ENCODE measurements at places on chromosomes 5 and 9.

GRCh38 chr5:103469288-103470040, 93.1 kb downstream of the NUDT12 start:
- H3K4me3 ChIP-seq, result no peak overlapping the region
- H3K27ac ChIP-seq, result no peak overlapping the region
- H3K36me3 ChIP-seq, result no peaks in the 10 kb centered on the region
- H3K27me3 ChIP-seq, result no peaks in the 10 kb centered on the region
- H3K4me1 ChIP-seq, result peaks cover 15% of the 10 kb centered on the region

GRCh38 chr9:27679338-27679737, 106.1 kb upstream of the C9orf72 start:
- no peak overlapping the region for H3K27ac ChIP-seq
- no peak overlapping the region for H3K4me3 ChIP-seq
- H3K4me1 ChIP-seq, result no peaks in the 10 kb centered on the region
- no peak for DNase-seq

DNA sequence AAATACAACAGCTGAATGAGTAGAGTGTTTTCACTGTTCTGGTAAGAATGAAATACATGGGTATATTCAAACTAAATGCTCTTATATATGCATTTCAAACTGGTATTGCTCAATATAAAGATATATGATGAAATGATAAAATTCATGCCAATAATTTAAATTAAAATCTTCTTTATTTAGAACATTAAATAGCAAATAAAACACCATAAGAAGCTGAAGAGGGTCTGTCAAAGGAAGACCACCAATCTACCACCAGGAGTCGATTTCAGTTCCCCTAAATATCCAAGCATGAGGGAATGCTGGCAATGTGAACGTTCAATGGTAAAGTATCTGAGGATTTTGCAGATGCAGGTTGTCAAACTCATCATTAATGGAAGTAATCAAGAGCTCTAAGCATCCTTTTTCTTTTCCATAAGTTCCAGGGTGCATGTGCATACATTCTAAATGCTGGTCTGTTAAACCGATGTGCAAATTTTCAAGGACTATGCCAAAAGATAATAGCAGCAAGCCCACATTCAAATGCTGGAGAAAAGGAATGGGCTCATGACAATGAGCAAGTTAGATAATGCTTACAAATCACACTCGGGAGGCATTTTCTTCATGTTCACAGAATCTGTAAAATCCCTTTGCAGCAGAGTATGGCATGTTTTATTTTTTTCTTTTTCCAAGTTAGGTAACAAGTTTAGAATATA, 118.8 kb upstream of the MTAP start:
- H3K36me3 ChIP-seq, result no peaks in the 10 kb centered on the region
- no peak overlapping the region for H3K27ac ChIP-seq
- no peaks in the 10 kb centered on the region for H3K4me1 ChIP-seq
- no peak for DNase-seq

DNA sequence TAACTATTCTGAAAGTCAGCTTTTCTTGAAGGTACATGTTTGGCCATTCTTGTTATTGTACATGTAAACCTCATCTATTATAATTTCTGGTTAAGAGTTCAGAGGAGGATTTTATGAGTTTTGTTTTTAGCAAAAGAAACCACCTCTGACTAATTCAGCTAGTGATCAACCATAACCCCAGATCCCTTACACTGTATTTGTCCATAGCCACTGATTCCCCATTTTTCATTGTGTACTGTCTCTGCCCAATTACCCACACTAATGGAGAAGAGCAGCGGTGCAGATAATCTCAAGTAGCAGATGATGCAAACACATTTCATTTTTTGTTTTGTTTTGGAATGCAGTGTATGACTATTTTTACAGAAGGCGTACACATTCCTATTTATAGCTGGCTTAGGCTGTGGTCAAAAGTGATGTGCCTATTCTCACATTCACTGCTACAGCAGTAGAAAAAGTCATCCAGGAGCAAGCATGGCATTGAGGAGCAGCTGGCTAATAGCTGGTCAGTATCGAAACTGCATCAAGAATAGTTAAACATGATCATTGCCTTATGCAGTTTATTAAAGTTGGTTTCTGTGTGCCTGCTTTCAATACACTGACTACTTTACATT, 988.3 kb downstream of the DTWD2 start:
- H3K27me3 ChIP-seq, result no peaks in the 10 kb centered on the region
- no peaks in the 10 kb centered on the region for H3K4me1 ChIP-seq
- no peak overlapping the region for H3K27ac ChIP-seq
- no peaks in the 10 kb centered on the region for H3K36me3 ChIP-seq
- DNase-seq, result no peak

GRCh38 chr9:126125992-126126409, 200.6 kb upstream of the MVB12B start:
- H3K4me3 ChIP-seq, result no peak overlapping the region
- peaks cover 10% of the 10 kb centered on the region for H3K27me3 ChIP-seq
- no peak overlapping the region for H3K27ac ChIP-seq
- H3K36me3 ChIP-seq, result no peaks in the 10 kb centered on the region

GRCh38 chr5:170596482-170597044, 92.7 kb downstream of the KCNIP1 start:
- no peaks in the 10 kb centered on the region for H3K27me3 ChIP-seq
- H3K36me3 ChIP-seq, result no peaks in the 10 kb centered on the region
- no peaks in the 10 kb centered on the region for H3K4me1 ChIP-seq
- DNase-seq, result no peak
- no peak overlapping the region for H3K27ac ChIP-seq

Data from tibial nerve (tissue), 4 donors.